Lower lobe of right lung (tissue), 2 donors: ENCODE measurements at places on chromosomes 11 and 22. TPM values are rescaled to one million over a fixed set of nuclear protein-coding genes. Genes with fewer than 3 reads are reported as not detected.

DNA sequence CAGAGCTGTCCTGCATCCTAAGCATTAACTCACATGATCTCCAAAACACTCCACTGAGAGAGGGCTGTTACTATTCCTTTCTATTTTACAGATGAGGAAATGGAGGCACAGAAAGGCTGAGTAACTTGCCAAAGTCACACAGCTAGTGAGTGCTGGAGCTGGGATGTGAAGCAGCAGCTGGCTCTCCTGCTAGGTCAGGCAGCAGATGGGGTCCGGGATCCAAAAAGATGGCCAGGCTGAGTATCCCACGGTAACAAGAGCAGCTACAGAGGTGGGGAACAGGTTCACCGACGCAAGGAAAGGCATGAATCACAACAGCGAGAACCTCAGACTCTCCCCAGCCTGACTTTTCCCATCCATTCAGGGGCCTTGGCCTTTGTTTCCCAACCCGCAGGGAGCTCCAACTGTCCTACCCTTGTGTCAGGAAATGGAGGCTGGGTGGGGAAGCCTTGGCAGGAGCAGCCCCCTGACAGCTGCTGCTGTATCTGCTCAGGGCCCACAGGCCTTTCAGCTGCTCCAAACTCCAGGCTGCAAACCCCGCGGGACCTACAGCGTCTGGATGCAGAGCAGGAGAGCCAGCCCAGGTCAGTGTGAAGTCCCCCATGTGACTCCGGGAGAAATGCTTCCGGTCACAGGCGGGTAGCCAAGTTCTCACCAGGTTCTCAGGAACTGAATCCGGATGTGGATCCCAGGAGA is 29.5 kb downstream of the DKK3 start:
- no peak for DNase-seq

DNA sequence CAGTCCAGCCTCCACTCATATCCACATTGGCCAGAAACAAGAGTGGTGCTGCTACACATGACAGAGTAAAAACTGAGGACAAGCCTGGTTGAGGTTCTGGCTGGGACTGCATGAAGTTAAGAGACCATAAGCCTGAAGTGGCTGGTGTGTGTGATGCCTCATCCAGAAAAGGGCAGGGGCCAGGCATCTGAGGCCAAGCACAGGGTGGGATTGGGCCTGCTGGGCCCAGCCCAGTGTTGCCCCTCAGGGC is 25.3 kb downstream of the ARVCF start:
- no peak for DNase-seq

- DNase-seq, result no peak
Measured at GRCh38 chr11:50037251-50037650, 4.6 kb downstream of the OR4C45 start.

- peak; percentile 68 for DNase-seq
Measured at GRCh38 chr11:57515332-57516060, at the start of gene SLC43A1. Gene SLC43A1 (minus strand): TSS chr11:57515702. CDS start chr11:57514111, 1,591 bp downstream.

GRCh38 chr22:26983311-26983710 is 325.9 kb downstream of the MIAT start:
- DNase-seq, result no peak

GRCh38 chr22:28594797-28595462 is 84.7 kb downstream of the TTC28 start:
- no peak for DNase-seq

DNA sequence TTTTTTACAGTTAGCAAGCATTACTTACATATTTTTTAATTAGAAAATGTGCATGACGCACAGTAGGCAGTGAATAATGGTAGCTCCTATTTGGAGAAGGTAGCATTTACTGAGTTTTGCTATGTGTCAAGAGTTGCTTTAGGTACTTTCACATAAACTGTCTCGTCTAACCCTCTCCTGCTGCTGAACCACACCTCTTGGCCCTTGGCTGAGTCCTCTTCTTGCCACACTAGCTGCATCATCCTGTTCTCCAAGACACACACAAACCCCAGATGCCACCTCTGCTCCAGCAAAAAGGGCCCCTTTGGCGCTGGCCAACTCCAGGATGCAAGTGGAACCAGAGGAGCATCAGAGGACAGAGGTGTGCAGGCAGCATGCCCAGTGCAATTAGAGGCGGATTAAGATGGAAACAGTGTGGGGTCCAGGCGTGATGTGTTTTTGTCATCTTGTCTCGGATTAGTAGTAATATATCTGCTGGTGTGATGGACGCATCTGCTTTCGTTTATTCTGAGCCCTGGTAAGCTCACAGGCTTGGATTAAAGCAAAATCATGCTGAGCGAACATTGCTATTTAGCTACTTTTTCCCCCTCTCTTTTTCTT is 367.0 kb upstream of the CADM1 start:
- DNase-seq, result no peak

DNA sequence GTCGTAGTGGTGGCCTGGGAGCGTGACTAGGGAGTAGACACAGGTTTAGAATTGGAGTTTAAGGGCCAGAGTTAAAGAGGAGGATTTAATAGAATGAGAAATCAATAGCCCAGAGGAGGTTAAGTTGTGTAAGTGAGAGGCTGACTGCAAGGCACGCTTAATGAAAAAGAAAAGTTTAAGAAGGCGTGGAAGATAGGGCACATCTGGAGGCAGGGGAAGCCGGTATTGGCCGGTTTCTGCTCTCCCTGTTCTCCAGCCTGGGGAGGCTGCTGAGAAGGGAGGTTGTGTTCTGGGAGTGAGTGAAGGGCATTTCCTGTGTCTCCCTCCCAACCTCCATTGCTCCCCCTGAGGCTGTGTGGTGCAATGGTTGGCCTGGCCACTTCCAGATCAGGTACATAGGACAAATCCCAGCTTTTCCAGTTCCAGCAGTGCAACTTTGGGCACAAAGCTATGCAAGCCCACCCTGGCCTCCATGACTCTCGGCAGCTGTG is 6.3 kb downstream of the GRIK4 start:
- DNase-seq, result peak; percentile 28

GRCh38 chr11:15747671-15748070 is 608.7 kb downstream of the SOX6 start:
- DNase-seq, result no peak

- peak; percentile 74 for DNase-seq
Measured at GRCh38 chr11:10366568-10367331, 61.9 kb downstream of the ADM start.

- no peak for DNase-seq
Measured at GRCh38 chr11:101706541-101706940, 122.7 kb upstream of the TRPC6 start.

DNA sequence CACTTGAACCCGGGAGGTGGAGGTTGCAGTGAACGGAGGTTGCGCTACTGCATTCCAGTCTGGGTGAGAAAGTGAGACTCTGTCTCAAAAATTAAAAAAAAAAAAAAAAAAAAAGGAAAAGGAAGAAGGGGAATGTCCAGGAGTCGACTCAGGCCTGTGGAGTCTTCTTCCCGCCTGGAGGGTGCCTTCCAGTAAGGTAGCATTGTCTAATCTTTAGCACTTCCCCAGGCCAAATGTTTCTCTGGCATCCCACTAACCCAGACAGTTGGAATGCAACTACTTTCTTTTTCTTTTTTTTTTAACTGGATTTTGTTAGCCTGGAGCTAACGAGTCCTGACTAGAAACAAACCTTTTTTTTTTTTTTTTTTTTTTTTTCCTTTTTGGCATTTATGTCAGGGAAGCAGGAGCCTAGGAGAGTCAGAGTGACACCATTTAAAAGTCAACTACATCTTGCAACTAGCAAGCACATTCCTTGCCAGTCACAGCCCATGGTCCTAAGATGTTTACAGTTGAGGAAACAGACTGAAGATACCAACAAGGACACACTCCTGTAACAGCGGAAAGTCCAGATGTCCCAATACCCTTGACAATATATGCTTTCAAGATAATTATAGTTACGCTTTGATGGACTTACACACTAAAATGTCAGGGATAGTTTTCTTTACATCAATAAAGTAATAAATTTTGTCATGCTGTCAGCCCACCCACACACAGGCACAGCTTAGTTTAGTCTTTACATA is 10.6 kb downstream of the PLET1 start:
- no peak for DNase-seq

DNA sequence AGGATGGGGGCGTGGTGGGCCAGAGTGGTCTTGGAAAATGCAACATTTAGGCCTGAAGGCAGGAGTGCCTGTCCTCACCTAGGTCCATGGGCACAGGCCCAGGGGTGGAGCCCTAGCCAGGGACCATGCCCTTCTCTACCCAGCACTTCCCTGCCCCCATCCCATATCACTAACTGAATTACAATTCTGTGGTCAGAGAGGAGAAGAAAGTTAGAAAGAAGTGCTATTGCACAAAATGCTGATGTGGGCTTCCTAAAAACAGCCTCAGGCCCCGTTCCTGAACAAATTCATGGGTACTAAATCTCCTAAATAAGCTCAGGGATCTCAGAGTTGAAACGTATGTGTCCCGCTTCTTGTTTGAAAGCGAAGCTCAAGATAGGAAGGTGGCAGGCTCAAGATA is 3.5 kb upstream of the ASRGL1 start:
- DNase-seq, result no peak

DNA sequence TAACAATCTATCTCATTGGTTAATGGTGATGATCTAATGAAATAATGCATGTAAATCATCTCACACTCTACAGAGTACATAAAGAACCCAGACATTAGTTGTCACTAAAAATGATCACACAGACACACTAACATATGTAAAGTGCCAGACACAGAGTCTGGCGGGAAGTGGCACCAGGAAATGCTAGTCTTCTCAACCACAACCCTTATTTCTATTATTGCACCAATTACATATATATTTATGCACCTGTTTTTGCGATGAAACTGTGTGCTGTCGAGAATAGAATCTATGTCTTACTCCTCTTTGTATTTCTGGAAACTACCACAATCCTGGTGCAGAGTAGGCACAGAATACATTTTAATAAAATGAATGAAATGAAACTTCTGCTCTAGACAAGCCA is 25.9 kb upstream of the POU2AF3 start:
- DNase-seq, result no peak

DNA sequence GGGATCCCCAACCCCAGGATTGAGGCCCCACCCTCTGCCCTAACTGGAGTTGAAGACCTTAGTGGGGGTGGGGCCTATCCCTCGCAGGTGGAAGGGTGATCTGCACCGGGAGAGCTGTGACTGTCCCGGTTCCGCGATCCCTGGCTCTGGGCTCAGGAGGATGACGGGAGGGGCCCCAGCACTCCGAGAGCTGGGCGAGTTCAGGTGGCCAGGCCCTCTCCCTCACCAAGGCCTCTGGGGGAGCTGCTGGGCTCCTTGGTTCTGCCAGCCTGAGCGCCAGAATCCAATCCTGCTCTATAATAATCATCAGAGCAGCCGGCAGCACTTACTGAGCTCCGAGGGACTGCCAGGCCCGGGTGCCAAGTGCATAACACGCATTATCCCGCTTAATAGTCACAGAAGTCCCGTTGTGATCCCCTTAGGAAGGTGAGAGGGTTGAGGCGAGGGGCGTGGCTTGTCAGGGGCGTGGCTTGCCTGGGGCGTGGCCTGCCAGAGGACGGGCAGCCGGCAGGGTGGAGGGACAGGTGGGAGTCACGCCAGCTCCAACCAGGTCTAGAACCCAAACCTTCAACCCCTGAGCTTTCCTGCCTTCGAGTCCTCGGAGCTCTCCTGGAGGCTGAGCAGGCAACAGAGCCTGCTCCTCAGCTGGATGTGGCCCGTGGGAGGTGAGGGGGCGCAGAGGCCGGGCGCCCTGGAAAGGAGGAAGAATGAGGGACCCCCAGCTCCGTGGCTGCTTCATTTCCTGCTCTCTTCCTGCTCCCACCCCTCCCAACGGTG is 7.3 kb upstream of the SYT7 start:
- peak; percentile 72 for DNase-seq

GRCh38 chr11:112958670-112959069 is 2.5 kb upstream of the NCAM1 start:
- DNase-seq, result no peak

GRCh38 chr11:92789761-92790160 is 179.7 kb upstream of the MTNR1B start:
- no peak for DNase-seq

DNA sequence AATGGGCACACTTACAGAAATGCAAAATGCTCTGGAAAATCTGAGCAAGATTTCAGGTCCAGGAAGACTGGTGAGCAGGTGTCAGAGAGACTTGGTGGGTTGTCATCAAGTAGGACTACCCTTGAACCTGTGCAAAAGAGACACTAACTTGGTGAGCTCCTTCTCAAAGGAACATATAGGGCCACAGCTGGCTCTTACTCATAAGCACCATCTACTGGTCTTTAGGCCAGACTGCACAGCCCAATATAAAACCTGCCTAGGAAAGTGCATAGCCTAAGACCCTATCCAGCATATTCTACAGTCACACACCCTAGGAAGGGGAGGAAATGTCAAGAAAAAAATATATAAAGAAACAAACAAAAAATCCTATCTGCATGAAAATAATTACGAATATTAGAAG is 18.2 kb upstream of the OR10W1 start:
- DNase-seq, result no peak

- DNase-seq, result no peak
Measured at GRCh38 chr22:46661221-46661851, 41.1 kb downstream of the GRAMD4 start.

DNA sequence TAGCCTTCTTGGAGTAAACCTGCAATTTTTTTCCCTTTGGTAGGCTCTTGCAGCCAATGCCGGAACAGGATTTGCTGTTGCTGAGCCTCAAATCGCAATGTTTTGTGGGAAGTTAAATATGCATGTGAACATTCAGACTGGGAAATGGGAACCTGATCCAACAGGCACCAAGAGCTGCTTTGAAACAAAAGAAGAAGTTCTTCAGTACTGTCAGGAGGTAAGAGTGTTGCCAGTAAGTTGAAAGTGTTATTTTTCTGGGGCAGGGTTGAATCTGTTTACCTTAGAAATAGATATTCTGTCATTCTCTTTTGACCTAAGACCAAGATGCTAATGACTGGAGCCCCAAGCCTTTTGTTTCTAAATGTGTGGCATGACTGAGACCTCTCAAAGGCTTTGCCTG is 39.7 kb downstream of the APLP2 start:
- no peak for DNase-seq

DNA sequence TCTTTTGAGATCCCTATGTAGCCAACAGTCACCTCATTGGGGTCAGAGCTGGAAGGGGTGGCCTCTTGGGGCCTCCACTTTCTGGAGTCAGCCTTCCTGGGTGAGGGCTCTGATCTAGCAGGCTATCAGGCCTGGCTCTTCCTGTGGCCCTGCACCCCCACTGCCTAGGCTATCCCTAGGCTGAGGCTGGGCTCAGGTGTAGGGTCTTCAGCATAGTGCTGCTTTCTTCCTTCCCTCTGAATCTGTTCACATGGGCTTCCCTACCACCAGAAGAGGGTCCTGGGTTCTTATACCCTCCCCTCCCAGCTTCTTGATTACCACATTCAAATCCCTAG is 456 bp upstream of the SPI1 start:
- peak; percentile 32 for DNase-seq

ZNF408 gene
- total RNA-seq, result 8.6 TPM

FANCF gene
- total RNA-seq, result 8.6 TPM

LMO2 gene
- 56.4 TPM for total RNA-seq

SUSD2 gene
- 200 TPM for total RNA-seq

SEPTIN3 gene
- total RNA-seq, result 2.5 TPM

HTATIP2 gene
- total RNA-seq, result 54.4 TPM

TSG101 gene
- total RNA-seq, result 61.8 TPM

FAM181B gene
- total RNA-seq, result 0.09 TPM

SLC43A3 gene
- total RNA-seq, result 102 TPM

TPST2 gene
- total RNA-seq, result 63.1 TPM

NOX4 gene
- 4.3 TPM for total RNA-seq
